ENCODE measurements at places on chromosomes 16 and 17.

GRCh38 chr16:16109453-16110110 is 113.7 kb downstream of the ABCC6 start:
- DNase-seq, result no peak

DNA sequence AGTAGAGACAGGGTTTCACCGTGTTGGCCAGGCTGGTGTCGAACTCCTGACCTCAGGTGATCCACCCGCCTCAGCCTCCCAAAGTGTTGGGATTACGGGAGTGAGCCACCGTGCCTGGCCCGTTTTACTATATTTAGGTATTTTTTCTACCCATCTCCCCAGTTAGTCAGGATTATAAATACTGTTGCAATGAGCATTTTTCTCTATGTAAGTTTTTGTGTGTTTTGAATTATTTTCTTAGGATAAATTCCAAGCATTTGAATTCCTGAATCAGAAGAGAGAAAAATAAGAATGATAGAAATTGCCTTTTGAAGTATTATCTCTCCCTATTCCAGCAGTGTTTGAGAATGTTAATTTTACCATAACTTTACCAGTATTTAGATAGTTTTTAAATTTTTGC is 36.6 kb downstream of the KIAA0513 start:
- no peak for DNase-seq

- peak; percentile 88 for DNase-seq
Observed at GRCh38 chr16:85613604-85614337, 649 bp downstream of the GSE1 start.

- DNase-seq, result no peak
Observed at GRCh38 chr17:1126250-1126797, 53.5 kb downstream of the ABR start.

DNA sequence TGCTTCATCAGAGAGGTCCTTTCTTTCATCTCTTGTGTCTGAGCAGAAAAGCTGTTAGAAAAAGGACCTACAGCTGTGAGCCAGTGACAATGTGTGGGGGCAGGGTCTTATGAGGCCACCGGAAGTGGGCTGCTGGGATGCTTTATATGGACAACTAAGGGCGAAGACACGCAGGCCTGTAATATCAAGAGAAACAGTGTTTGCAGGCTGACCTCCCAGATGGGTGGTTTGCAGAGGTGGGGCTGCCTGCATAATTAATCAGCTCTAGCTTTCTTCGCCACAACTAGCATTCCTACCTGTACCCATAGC is 30.4 kb upstream of the SALL1 start:
- DNase-seq, result peak; percentile 10

- peak; percentile 52 for DNase-seq
Observed at GRCh38 chr17:75031972-75032719, 14.6 kb downstream of the ATP5PD start.

DNA sequence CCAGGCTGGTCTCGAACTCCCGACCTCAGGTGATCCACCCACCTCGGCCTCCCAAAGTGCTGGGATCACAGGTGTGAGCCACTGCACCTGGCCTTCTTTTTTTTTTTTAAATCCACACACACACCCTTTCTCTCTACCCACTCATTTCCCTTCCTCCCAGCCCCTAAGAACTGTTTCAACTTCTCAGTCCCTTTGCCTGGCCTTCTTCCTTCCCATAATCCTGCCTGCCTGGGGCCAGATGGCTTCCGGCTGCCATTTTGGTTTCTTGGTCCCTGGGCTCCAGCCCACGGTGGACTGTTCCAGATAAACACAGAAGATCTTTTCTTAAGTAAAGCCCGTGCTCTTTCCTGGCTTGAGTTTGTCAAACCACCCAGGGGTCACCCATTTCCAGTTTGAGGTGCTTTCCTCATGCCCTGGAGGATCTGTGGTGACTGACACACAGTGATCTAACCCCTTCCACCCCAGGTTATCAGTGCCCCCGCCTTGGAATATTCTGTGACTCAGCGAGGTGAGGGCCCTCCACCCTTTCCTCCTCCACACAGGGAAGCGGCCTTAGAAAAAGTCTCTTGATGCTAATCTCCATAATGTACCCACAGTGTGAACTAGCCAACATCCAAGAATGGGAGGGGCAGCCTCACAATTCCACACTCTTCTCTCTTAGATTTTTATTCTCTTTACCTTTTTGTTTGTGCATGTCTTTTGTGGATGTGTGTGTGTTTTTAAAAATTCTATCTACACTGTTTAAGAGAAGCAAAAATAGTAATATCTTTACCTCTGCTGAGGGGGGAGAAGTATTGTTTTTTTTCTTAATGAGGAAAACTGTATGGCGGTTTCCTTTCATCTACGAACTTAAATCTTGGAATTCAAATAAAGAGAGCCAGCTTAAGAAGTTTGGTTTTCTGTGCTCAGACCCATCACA is 60.0 kb downstream of the CRISPLD2 start:
- DNase-seq, result no peak

GRCh38 chr17:74836691-74837467 is 22.8 kb downstream of the GRIN2C start:
- no peak for DNase-seq

DNA sequence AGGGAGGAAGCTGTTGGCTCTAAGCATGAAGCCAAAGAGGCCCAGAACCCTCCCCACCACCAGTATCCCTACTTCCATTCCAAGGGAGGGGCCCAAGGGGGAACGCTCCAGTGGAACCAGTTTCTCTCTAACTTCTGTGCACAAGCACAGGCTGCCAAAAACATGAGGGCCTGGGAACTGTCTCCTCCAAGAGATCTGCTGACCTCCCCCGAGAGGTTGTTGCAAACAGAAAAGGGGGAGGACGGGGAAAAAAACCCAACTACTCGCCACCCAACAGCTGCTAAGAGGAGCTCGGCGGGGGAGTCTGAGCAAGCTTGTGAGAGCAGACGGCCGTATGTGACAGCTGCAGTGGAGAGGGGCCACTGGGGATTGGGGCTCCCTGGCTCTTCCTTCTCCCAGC is 15.7 kb upstream of the SLC35B1 start:
- DNase-seq, result no peak

DNA sequence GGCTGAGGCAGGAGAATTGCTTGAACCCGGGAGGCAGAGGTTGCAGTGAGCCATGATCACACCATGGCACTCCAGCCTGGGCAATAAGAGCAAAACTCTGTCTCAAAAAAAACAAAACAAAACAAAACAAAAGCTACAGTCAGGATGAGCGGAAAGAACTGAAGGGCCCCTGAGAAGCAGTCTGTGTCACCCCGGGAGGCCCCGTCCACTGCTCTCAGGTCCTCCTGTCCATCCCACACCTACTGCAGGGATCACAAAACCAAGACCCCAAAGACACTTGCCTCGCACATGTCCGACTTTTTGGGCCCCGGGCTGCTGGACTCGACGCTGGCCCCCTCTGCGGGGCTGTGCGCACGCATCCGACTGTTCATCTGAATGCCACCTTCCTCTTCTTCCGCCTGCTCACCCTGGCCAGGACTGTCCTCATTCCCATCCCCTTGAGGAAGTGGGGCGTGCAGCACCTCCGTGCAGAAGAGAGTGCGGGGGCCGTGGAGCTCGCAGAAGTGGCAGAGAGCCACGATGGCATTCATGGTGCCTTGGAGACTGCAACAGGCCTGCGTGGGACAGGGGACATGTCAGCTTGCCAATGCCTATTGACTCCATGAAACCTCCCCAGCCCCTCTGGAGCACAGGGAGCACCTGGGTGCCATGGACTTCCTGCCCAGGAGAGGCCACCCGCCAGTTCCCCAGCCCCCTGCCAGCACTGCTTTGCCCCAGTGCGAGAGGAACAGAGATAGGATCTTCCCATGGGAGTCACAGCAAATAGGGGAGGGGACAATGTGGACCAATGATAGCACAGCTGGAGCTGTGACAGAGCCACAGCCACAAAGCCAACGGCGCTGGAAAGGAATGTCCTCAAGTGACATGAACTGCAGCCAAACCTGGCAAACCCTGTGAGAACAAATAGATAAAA is 9.1 kb downstream of the FLCN start:
- DNase-seq, result no peak

DNA sequence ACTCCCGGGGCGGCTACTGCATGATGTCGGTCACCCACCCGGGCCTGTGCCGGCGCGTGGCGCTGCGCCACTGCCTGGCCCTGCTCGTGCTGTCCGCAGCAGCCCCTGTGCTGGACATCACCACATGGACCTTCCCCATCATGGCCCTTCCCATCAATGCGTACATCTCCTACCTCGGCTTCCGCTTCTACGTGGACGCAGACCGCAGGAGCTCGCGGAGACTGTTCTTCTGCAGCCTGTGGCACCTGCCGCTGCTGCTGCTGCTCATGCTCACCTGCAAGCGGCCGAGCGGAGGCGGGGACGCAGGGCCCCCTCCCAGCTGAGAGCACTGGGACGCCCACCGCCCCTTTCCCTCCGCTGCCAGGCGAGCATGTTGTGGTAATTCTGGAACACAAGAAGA is 29.8 kb downstream of the CDRT15 start:
- no peak for DNase-seq

- no peak for DNase-seq
Observed at GRCh38 chr16:66041907-66042306, 324.6 kb upstream of the CDH5 start.

- no peak for DNase-seq
Observed at GRCh38 chr17:20122254-20122879, 113.2 kb downstream of the SPECC1 start.

DNA sequence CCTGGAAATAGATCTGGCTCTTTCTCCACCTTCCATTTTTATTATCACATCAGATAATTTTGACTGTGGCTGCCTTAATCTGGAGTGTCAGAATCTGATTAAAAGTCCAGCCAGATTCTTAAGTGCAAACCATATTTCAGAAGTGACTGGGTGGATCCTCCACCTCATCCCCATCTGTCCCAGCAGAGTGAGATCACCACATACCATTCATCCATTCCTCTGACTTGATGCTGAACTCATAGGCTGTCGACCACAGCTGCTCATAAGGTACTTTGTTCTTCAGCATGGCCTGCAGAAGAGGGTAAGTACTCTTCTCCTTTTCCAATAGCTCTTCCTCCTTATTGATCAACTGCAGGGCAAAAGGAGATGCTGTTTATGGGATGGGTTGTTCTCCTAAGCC is 53.5 kb downstream of the DNAH3 start:
- DNase-seq, result no peak

GRCh38 chr17:77109159-77109759 is 31.5 kb upstream of the SEC14L1 start:
- no peak for DNase-seq

GRCh38 chr16:81864646-81865382 is 85.7 kb downstream of the PLCG2 start:
- no peak for DNase-seq

DNA sequence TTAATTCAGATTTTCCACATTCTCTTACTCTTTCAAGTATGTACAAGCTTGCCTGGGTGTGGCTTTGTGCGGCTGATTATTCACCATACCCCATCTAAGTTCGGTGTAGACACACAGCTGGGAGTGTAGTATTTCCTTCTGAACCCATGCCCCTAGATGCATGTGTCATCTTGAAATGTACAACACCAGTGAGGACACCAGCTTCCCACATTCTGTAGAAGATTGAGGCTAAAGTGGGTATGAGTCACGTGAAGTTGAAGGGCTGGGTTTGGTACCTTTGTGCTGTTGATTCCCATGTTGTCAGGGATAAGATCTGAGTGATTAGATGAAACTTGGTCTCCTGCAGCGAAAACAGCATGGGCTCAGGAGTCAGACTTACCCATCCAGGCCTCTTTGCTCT is 14.6 kb upstream of the DHX8 start:
- no peak for DNase-seq

GRCh38 chr16:73543331-73543969 is 495.5 kb upstream of the ZFHX3 start:
- DNase-seq, result no peak

All from HAP-1 (cell line).